ENCODE measurements at places on chromosomes 16 and 17.

DNA sequence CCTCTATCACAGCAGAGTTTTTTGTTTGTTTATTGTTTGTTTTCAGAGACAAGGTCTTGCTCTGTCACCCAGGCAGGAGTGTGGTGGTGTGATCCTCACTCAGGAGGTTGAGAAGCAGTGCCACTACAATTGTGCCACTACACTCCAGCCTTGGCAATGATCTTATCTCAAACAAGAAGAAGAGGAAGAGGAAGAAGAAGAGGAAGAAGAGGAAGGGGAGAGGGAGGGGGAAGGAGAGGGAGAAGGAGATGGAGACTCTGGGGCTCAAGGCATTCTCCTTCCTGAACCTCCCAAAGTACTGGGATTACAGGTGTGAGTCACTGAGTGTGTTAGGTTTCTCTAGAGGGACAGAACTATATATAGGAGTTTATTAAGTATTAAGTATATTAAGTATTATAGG is 17.1 kb upstream of the C17orf58 start:
- DNase-seq, result no peak

GRCh38 chr17:77884967-77885641 is 73.4 kb upstream of the TNRC6C start:
- no peak for DNase-seq

DNA sequence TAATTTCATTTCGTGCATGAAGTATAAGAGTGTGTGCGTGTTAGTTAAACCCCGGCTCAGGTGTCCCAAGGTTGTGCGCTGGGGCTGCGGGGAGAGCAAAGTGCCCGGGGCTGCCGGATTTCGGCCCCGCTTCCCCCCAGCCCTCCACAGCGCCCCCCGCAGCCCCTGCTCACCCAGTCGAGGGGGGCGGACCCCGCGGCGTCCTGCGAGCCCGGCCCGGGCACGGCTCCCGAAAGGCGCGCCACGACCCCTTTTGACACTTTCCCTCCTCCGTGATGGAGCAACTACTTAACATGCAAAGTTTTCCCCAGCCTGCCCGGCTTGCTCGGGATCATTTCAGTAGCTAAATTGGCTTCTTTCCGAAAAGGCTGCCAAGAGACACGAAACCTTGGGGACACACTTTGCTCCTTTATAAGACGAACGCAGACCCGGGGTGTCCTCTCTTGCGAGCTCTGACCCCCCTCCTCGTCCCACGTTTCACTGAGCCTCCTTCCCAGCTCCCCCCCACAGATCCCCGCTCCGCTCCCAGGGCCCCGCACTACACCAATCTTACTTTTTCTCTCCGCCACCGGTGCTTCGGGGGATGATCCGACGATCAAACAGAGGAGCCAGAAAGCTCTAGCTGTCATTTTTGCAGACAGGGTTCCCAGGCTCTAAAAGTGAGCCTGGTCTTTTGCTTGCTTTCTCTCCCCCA is 552 bp downstream of the C17orf58 start:
- DNase-seq, result no peak

GRCh38 chr16:10685709-10686108 is 9.0 kb downstream of the TEKT5 start:
- DNase-seq, result no peak

GRCh38 chr17:19728084-19728495 is 11.7 kb upstream of the SLC47A2 start:
- DNase-seq, result no peak

GRCh38 chr16:10984509-10984908 is 40.1 kb downstream of the CLEC16A start:
- no peak for DNase-seq

DNA sequence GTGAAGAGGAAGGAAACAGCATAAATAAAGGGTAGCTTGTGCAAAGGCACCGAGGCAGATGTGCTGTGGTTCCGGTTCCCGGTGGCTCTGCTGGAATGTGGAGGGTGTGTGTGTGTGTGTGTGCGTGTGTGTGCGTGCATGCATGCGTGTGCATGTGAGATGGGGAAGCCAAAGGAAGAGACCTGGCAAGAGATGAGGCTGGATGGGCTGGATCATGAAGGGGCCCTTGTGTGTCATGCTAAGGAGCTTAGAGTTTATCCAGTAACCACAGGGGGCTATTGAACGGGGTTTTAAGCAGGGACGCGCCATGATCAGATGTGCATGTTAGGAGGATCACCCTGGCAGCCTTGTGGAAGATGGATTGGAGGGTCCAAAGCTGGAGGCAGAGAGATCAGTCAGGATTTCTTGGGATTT is 8.3 kb downstream of the WSCD1 start:
- no peak for DNase-seq

- no peak for DNase-seq
These were observed 177.0 kb downstream of the RGS9 start for GRCh38 chr17:65314212-65314611.

- DNase-seq, result no peak
These were observed 47.0 kb downstream of the MARVELD3 start for GRCh38 chr16:71672803-71673581.

GRCh38 chr16:55585631-55586030 is 19.1 kb downstream of the CAPNS2 start:
- no peak for DNase-seq

DNA sequence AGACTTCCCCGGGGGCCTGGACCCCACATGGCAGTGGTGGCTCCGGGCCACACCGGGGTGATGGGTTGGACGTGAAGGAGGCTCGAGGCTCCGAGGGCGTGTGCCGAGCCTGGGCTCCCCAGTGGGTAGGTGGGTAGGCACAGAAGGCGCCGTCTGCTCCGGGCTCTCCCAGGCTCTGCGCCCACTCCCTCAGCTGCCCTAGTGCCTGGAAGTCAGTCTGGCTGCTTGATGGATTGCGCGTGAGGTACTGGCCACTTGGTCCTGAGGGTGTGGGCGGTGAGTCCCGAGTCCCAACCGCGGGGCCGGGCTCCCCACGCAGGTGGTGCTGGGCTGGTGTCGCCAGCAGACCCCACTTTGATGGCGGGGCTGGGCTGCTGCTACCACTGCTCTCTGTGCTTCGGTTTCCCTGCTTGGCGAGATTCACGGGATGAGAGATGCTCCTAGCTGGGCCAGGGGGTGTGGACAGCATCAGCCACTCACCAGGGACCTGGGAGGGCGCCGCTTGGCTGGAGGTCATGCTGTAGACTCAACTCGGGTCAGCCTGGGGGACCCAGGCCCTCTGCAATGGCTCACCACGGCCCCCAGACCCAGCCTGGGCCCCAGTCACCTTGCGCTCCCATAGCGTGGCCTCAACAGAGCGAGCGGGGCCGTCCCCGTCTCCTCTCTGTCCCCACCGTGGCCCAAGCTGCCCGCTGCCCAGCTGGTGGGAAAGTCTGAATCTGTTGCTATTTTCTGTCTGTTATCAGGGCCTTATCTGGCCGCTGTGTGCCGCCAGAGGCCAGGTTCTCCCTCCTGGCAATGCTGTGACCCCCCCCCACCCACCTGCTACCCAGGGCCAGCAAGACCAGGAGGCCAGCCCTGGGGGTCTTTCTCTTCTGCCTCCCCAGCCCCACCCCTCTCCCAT is 26.1 kb downstream of the ZFPM1 start:
- DNase-seq, result no peak

DNA sequence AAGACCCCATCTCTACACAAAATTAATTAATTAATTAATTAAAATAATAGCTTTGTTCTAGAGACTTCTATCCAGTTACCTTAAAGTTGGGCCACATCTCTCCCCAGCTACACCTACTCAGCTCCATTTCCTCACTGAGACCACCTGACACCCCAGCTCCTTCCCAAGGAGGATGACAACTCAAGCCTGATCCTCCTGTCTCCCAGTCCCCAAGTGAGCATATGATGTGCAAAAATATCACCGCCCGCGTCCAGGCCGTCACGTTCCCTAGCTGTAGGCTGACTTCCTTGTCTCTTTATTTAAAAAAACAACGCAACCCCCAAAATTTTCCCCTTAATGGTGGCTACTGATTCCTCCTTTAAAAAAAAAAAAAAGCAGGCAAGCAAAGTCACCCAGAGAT is 120.2 kb upstream of the RCVRN start:
- DNase-seq, result no peak

DNA sequence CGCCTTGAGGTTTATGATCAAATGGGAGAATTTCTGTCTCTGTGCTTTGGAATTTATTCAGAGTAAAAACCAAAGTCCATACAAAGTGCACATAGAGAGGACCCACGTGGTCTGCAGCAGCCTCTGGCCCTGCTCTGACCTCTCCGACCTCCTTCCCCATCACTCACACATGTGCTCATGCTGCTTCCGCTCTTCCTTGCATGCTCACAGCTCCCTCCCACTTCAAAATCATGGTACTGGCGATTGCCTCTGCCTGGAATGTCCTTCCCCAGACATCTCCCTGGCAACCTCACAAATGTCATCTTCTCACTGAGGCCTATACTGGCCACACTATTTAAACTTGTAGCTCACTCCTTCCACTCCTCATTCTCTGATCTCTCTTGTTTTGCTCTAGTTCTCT is 418.0 kb downstream of the CA10 start:
- DNase-seq, result no peak

DNA sequence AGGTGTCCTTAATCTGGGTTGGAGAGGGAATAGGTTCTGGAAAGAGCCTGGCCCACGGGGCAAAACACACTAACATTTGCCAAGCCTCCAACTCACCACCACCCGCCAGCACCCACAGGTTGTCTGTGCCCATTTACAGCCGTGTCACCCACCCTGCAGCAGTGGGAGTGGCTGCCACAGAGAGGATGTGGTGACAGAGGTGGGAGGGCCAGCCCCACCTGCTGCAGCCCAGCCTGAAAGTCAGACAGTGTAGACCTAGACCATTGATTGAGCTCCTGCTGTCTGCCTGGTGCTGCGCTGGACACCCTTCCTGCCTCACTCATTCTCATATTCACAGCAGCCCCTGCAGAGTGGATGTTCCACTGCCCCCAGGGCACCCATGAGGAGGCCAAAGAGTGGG is 44.7 kb downstream of the IL21R start:
- peak; percentile 56 for DNase-seq
